Thyroid gland (tissue), 4 donors: ENCODE measurements at places on chromosomes 12 and 14. TPM values are rescaled to one million over a fixed set of nuclear protein-coding genes. Genes with fewer than 3 reads are reported as not detected.

PLXNC1 gene
- total RNA-seq = 5.6 TPM

TSPAN11 gene
- 2.0 TPM for total RNA-seq

DPF3 gene
- total RNA-seq = 0.46 TPM

LGMN gene
- total RNA-seq = 341 TPM

RPS6KL1 gene
- total RNA-seq = 16.4 TPM

FOXM1 gene
- 0.67 TPM for total RNA-seq

DAO gene
- total RNA-seq = not detected

PXN gene
- 61.7 TPM for total RNA-seq

EIF2S3B gene
- total RNA-seq = not detected

VRTN gene
- total RNA-seq = not detected

SMOC1 gene
- 3.8 TPM for total RNA-seq

SIRT4 gene
- 6.5 TPM for total RNA-seq

IFI27L2 gene
- 97.8 TPM for total RNA-seq

ATG101 gene
- 47.4 TPM for total RNA-seq

GRCh38 chr14:89921346-89921745 is 33.2 kb downstream of the EFCAB11 start:
- DNase-seq = no peak

DNA sequence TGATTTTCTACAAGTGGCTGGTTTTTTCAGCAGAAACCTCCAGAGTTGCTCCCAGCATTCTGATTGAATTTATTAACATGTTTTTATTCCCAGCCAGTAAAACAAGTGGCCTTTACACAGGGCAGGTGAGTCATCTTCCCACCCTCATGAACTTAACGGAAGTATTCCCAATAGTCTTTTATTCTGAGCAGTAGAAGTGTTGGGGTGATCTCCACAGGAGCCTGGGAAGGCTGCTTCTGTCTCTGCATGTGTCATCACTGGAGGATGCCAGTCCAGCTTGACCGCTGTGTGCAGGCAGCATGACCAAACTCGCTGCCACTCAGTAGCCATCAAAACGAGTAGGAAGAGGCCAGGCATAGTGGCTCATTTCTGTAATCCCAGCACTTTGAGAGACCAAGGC is 13.4 kb upstream of the DNAH10 start:
- DNase-seq = no peak

DNA sequence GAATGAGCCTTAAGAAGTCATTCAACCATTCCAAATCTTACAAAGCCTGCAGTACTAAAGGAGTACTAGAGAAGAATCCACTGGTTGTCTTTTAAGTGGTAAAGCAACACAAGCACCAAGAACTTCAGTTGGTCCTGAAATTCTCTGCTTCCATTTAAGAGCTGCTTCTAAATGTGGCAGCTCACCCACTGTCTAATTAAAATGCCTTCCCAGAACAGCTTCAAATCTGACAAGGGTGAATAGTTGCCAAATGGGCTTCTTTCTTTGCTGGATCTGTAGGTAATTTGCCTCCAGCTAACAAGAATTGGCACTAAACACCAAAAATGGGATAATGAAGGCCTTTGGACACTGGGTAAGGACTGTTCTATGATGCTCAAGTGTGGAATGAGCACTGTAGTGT is 72.2 kb upstream of the NAP1L1 start:
- no peak for DNase-seq

- DNase-seq = no peak
These were observed 6.5 kb upstream of the CDK2AP1 start for GRCh38 chr12:123278101-123278627.

GRCh38 chr12:30067146-30067545 is 283.4 kb upstream of the TMTC1 start:
- DNase-seq = no peak

DNA sequence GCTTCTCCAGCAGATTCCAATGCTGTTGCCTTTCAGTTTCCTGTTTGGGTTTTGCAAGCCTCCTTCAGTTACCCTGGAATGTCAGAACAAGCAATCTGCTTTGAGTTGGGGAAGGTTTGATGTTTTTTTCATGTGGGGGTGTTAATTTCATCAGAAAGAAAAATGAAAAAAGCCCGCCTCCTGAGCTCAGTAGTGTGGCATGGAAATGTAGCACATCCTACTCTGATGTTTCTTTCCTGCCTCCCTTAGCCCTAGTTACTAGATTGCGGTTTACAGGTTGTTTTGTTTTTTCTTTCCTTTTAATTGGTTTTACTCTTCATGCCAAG is 22.6 kb downstream of the IFNG-AS1 start:
- no peak for DNase-seq

- DNase-seq = no peak
These were observed 239.8 kb downstream of the KTN1 start for GRCh38 chr14:55819610-55820304.

DNA sequence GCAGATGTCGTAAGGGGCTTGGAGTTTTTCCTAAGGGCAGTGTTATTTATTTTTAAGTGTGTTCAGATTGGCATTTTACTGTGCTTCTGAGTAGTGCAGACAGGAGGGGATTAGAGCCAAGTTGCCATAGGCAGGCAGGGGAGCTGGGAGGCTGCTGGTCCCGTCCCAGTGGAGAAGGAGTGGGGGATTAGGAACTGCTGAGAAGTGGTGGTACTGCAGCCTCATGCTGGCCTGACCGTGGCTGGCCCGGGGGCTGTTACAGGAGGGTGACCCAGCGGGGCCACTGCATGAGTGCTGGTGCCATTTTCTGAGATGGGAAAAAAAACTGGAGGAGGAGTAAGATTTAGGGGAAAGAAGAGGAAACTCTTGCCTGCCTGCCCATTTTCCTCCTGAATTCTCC is 52.3 kb upstream of the DLK1 start:
- DNase-seq = no peak

DNA sequence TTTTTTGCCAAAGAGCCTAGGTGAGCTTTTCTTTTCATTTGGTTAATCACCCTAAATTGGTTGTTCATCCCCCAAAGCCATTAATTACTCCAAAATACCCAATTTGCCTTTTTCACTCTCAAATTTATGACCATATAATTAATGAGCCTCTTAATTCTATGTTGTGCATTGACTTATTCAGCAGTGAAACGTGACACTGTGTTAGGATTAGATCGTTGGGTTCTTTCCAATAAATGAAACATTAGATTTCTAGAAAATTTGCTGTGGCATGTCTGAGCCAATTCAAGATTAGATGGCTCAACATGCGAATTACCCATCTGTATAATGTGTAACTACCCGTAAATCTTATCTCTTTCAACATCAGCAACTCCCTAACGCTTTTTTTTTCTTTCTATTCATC is 273.4 kb downstream of the BMP4 start:
- no peak for DNase-seq

GRCh38 chr12:47400266-47400665 is 305.6 kb downstream of the RPAP3 start:
- DNase-seq = no peak

- no peak for DNase-seq
These were observed 118.8 kb downstream of the SCARB1 start for GRCh38 chr12:124744659-124745464.

DNA sequence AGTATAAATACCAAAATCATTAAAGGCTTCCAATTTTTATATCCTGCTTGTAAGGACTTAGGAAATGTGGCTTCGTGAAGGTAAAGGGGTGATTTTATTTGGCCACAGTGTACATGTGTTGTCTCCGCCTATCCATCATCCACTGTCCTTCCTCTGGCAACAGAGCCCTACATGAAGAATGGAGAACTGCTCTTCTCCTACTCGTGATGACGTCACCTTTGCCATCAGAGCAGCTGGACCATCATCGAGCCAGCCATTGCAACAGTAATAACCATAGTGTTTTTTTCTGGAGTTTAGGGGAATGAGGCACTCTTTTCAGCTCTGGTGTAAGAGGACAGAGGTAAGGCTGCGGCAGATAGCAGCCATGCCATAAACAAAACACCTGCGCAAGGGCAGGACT is 19.2 kb downstream of the ITPR2 start:
- DNase-seq = no peak

GRCh38 chr14:65101631-65102440 is 481 bp downstream of the MAX start:
- peak; percentile 12 for DNase-seq

DNA sequence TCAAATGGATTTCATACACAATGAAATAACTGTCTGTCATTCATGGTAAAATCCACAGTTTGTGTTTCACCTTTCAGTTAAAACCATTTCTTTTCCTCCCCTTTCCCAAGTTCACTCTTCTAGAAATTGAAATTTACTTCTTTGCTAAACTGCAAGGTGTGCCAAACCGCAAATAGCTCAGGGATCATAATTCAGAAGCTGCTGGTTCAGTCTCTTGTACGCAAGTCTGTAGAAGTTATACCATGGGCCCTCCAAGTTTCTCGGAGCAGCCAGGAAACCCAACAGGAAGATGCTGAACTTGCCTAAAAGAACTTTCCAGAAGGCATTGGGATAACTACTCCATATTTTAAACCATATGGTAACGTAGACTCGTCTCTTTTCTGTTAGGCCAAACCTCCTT is 268.9 kb downstream of the FLRT2 start:
- DNase-seq = no peak

DNA sequence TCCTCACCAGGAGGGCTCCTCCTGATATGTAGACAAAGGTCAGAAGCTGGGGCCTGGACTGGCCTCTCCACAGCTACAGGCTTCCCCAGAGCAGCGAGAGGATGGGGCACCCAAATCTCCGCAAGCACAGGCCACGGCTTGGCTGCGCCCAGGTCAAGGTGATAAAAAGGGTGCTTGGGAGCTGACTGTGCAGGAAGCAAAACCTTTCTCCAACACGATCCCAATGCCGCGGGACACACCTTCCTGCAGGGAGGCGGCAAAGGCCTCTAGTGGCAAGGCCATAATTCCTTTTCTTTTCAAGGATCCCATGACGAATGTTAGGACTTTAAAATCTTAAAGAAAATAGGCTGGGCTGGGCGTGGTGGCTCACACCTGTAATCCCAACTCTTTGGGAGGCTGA is 13.6 kb downstream of the ITPK1 start:
- no peak for DNase-seq

GRCh38 chr14:49686425-49686824 is 1.6 kb downstream of the POLE2 start:
- no peak for DNase-seq

DNA sequence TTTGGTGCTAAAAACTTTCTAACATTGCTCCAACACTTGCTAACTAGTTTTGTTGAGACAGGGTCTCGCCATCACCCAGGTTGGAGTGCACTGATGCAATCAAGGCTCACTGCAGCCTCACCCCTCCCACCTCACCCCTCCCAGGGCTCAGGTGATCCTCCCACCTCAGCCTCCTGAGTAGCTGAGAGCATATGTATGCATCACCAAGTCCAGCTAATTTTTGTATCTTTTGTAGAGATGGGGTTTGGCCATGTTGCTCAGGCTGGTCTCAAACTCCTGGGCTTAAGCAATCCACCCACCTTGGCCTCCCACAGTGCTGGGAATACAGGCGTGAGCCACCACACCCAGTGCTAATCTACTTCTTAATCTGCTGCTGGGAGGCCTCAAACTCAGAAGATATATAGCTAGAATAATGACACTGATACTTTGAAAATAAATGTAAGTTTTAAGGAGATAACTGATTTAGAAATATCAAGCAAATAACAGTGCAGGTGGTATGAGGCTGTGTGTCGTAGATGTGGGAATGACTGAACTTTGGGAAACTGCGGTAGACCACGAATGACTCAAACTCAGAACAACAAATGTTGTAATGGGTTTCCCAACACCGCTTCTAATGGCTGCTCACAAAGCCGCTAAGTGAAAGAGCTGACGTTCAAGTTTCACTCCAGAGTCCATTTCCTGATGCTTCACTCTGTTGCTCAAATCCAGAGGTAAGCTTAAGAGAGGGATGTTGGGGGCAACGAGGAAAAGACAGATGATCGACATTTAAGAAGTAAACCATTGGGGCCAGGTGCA is 10.0 kb downstream of the TMCC3 start:
- DNase-seq = no peak

- DNase-seq = no peak
These were observed 788 bp downstream of the TEX52 start for GRCh38 chr12:2856051-2856450.

- DNase-seq = peak; percentile 57
These were observed 966 bp downstream of the BICD1 start for GRCh38 chr12:32107359-32108267.

GRCh38 chr12:132162508-132163031 is 18.3 kb downstream of the NOC4L start:
- DNase-seq = peak; percentile 37

GRCh38 chr12:66495709-66496108 is 183.2 kb downstream of the GRIP1 start:
- no peak for DNase-seq

- DNase-seq = no peak
These were observed 60.4 kb upstream of the CMKLR1 start for GRCh38 chr12:108399514-108399913.

- no peak for DNase-seq
These were observed 23.7 kb downstream of the CDC42BPB start for GRCh38 chr14:103033681-103034096.

DNA sequence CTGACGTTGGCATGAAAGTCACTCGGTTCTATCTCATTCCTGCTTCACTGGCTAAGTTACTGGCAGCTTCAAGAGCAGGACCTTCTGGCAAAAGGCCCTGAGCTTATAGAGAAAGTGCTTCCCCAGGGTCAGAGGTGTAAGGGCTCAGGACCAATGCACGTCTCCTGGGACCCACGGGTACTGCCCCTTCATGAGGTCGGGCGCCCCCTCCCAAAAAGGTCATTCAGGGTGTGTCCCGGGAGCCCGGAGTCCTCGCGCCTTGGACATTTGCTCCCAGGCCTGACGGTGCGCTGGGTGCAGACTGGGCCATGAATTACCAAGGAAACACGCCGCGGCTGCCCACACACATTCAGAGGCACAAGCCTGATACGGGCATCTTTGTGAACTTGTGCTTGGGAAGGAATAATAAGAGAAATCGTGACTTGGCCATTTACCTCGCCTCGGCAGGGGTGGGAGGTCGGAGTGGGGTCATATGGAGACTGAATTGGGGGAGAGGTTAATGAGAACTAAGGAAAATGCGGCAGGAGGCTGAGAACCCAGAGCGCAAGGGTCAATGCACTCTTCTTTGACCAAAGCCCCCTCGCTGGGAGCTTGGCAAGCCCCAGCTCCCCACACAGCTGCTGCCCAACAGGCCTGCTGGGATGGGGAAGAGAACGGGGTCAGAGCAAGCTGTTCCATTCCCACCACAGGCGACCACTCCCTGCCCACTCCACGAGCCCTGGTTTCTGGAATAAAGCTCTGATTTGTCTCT is 15.7 kb upstream of the SLC6A12 start:
- peak; percentile 64 for DNase-seq

DNA sequence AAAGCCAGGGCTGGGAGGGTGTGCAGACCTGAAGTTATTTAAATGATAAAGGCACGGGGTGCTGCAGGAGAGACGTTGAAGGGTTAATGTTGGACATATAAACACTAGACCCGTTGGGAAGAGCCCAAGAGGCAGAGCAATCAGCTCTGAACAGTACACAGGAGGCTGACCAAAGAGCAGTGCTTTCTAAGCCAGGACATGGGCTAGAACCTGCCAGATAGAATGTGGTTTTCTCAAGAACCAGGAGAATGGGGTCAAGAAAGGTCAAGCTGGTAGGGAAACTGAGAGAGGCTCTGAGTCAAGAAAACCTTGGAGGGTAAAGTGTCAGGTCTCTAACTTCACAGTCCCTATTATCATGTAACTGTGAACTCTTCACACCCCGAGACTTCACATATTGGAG is 143.2 kb upstream of the EEA1 start:
- DNase-seq = no peak

GRCh38 chr12:108268397-108268796 is 70.7 kb downstream of the CMKLR1 start:
- no peak for DNase-seq

GRCh38 chr12:43222796-43223195 is 329.2 kb downstream of the ADAMTS20 start:
- DNase-seq = no peak

GRCh38 chr14:20515846-20516245 is 10.5 kb downstream of the RNASE10 start:
- no peak for DNase-seq
